ENCODE measurements at places on chromosomes 1 and 21.

- no peak for DNase-seq
Measured at GRCh38 chr1:20658166-20658915, 2.8 kb downstream of the DDOST start.

GRCh38 chr1:14803002-14803789 lies 204.7 kb downstream of the KAZN start:
- DNase-seq = no peak

GRCh38 chr1:55519937-55520683 lies 304.9 kb upstream of the USP24 start:
- no peak for DNase-seq

- no peak for DNase-seq
Measured at GRCh38 chr1:168627370-168627769, 51.0 kb downstream of the XCL1 start.

DNA sequence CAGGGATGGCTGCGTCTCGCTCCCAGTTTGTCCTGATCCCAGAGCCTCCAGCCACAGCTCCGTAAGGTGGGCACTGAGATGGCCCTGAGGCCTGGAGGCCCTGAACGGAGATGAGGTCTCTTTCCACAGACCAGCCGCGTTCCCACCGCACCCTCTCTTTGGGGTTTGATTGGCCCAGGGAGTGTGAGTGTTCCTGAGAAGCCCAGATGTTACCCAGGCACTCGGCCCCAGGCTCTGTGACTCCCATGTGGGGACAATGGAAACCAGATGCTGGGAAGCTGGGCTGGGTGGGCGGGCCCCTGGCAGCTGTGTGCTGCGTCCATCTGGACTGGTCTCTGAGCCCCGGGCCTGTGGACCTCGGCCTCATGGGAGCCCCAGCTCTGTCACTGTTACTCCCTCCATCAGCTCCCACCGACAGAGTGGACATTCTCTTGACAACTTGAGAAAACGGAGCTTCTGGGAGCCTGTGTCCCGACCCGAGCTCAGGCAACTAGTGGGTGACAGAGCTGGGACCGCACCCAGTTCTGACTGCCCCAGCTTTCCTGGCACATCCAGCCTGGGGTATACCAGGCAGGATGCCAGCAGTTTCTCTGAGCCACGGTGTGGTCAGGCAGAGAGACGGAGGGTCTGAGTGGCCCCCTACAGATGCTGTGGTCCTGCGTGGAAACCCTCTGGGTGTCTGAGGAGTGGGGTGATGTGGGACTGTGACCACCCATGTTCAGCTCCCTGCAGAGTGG lies 9.8 kb upstream of the COL6A1 start:
- DNase-seq = no peak

GRCh38 chr1:202012544-202013478 lies 2.4 kb downstream of the ELF3 start:
- no peak for DNase-seq

GRCh38 chr1:13478692-13479091 lies 35.1 kb downstream of the LRRC38 start:
- DNase-seq = no peak

- DNase-seq = no peak
Measured at GRCh38 chr21:15029077-15029476, 35.7 kb downstream of the NRIP1 start.

DNA sequence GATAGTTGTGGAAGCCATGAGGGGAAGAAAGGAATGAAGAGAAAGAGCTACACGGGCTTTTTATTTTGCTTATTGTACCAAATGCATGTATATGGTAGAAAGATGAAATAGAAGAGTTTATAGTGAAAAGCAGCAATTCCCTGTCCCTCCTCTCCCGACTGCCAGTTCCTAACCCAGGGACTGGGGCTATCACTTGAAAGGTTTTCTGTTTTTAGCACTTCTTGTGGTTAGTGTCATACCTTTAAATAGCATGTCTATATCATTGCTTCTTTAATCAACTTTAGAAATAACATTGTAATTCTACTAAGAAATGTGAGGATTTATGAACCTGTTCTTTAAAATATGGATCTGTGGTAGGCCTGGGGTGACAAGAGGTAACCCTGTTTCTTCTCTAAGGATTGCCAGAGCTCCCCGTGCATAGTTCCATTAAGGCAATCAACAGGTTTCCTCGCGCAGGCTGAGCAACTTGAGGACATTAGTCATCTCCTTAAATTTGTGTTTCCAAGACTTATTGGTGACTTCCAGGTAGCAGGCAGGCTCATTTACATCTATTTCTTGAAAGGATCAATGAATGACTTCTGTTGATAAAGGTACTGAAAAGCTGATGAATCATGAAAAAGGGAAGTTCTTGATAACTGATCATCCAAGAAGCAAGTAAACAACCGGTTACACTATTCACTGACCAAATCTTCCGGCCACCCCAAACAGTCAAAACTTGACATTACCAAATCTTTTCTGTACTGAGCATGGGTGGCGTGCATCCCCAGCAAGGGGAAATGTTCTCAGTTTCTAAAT lies 37.8 kb upstream of the S1PR1 start:
- DNase-seq = no peak

DNA sequence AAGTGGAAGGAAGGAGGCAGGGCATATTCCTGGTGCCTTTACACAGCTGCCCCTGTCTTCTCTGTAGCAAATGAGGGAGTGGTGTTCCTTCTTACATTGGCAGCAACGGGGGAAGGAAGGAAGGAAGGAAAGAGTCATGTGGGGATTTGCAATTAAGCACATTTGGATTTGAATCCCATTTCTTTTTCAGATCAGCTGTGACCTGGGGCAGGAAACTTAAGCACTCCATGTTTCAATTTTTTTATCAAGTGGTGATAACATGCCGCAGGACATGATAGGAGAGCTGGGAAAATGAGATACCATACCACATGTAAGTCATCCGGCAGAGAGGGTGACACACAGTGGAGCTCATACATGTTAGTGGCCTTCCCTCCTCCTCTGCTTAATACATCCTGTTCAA lies 186.8 kb downstream of the APP start:
- no peak for DNase-seq

DNA sequence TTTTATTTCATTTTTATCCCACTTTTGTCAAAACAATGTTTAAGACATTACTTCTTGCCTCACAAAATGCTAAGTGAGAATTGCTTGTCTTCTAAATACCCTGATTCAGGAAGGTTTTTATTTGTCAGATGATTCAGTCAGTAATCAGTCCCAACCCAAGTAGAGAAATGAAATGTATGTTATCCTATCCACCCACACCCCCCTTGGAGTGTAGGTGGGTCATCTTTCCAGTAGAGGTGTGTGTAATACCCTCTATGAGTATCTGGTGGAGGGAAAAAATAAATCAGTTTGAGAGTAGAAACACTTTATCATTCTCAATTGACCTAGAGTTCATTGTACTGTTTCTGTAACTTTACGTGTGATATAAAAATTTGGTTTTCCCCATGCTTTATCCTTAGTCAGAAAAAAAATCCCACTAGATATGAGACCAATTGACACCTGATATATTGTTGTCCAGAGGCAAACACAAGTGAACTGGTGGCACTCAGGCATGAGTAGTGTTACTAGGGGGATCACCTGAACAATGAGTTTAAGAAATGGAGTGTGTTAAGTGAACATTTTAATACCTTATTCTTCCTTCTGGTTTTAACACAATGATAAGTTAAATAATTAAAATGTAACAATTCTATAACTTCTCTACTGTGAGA lies 153.8 kb upstream of the C1orf105 start:
- DNase-seq = no peak

DNA sequence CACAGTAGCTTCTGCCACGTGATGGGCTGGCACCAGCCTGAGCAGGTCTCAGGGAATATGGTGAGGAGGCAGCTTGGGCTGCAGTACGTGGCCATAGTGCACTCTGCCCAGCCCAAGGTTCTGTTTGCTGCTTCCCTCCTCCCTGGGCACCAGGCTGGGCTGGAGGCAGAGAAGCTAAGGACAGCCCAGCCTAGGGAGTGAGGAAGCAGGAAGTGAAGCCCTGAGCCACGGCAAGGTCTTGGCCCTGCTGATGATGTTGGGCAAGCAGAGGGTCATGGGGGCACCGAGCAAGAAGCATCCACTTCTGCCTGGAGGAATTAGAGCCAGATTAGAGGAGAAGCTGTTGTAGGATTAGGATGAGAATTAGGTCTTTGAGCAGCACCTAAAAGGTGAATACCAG lies 326.7 kb upstream of the VAMP3 start:
- no peak for DNase-seq

GRCh38 chr1:1665815-1666251 lies 7.0 kb upstream of the CDK11B start:
- no peak for DNase-seq

- no peak for DNase-seq
Measured at GRCh38 chr1:192513196-192513595, 62.4 kb upstream of the RGS1 start.

DNA sequence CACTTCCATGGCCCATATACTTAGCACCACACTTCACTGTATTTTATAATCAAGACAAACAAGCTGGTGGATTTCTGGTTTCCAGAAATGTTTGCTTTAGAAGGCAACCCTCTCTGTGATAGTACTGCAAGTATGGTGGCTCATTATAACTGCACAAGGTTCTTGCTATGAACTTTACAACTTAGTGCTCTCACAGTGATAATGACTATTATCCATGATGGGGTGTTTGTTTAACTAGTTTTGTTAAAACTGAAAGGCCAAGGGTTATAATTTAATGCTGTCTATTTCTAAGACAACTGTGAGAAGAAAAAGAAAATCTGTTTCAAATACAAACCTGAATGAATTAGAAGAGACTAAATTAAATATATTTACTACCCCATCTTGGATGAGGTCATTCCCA lies 903.2 kb downstream of the ADGRL2 start:
- no peak for DNase-seq

GRCh38 chr1:160675641-160676410 lies 29.0 kb upstream of the SLAMF1 start:
- DNase-seq = peak; percentile 48

- no peak for DNase-seq
Measured at GRCh38 chr1:6473974-6474814, 8.2 kb upstream of the TNFRSF25 start.

GRCh38 chr1:13588946-13589796 lies 5.5 kb downstream of the PDPN start:
- DNase-seq = no peak

- no peak for DNase-seq
Measured at GRCh38 chr1:118927427-118928187, 60.5 kb downstream of the TBX15 start.
